CD4-positive, alpha-beta T cell (primary cell): ENCODE measurements at places on chromosomes 16 and 17.

- no peak for DNase-seq
These were observed 24.8 kb downstream of the STH start for GRCh38 chr17:46023783-46024388.

GRCh38 chr16:47258874-47259461 is 115.2 kb upstream of the NETO2 start:
- no peak for DNase-seq

DNA sequence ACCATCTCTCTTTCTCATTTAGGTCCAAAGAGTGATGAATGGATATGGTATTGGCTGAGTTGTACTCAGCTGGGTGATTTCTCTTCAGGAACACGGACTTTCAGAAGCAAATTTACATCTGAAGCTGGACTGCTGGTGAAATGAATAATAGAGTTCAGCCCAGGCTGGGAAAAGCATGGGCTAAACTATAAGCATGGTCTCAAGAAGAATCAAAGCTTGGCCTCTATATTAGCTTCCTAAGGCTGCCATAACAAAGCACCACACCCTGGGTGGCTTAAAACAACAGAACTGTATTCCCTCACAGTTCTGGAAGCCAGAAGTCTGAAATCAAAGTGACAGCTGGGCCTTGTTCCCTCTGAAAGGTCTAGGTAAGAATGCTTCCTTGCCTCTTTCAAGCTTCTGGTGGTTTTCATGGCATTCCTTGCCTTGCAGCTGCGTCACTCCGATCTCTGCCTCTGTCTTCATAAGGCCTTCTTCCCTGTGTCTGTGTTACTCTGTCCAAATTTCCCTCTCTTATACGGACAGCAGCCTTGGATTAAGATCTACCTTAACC is 89.8 kb upstream of the CES5A start:
- no peak for DNase-seq

DNA sequence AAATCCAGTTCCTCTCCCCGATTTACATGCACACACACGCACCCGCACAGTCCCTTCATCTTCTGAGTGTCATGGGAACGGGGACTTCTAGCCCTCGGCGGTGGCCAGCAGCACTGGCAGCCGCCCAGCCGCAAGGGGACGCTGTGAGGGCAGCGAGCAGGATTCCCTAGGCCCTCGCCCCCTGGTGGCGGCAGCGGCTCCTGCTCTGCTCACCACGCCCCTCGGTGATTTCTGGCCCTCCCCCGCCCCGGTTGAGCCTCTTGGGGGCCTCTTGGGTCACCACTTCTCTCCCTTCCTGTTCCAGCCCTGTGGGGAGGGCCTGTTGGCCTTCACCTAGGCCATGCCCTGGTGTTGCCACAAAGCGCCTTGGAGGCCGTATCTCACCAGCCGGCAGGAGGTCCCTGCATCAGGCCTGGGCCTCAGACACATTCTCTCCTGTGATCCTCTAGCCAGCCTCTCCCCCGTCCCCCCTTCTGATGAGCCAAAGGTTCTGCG is 75.2 kb upstream of the KSR1 start:
- peak; percentile 76 for DNase-seq

DNA sequence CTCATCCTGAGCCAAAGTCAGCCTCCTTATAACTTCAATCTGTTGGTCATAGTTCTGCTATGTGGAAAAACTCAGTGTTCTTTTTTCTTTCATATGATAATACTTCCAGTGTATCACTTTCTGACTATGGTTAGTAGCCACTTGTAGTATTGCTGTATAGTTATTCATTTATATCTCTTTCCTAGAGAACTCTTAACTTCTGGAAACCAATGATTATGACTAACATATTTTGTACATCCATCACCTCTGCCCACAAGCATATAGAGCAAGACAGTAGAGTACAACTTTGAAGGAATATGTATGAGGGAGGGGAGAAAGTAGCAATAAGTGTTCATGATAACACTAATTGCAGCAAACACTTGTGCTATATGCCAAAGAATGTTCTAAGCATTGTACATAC is 38.6 kb downstream of the COX10 start:
- DNase-seq: no peak

DNA sequence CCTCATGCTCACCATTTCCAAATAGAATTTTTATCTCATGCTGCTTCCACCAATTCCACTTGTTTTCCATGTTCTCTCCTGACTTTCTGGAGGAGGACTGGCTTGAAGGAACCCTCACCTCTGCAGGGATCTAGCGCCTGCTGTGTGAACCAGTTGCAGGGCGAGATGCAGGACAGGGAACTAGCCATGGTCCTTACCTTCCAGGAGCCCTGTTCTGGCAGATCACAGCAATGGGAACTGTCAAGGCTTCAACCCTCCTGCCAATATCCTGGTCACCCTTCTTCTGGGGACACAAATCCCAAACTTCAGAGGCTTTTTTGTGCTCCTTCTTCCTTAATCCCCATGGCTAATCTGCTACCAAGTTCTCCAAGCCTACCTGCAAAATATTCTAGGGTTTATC is 60.4 kb upstream of the MMP2 start:
- DNase-seq: no peak

DNA sequence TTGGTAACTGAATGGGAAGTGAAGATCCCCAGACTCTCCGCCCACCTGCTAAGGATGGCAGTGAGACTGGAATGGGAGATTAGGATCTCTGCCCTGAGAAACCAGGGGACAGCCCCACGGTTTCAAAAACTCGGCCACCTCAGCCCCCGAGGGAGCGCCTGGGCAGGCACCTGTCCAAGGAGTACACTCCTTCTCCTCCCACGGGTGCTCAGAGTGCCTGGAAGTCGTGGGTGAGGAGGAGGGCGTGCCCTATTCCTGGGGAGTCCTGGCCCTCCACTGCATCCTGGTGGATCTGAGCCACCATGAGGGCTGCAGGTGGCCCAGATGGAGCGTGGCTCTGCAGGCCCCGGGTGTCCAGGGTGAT is 78.5 kb downstream of the MGAT5B start:
- no peak for DNase-seq

- no peak for DNase-seq
These were observed 165.8 kb upstream of the FOXF1 start for GRCh38 chr16:86344586-86344871.

DNA sequence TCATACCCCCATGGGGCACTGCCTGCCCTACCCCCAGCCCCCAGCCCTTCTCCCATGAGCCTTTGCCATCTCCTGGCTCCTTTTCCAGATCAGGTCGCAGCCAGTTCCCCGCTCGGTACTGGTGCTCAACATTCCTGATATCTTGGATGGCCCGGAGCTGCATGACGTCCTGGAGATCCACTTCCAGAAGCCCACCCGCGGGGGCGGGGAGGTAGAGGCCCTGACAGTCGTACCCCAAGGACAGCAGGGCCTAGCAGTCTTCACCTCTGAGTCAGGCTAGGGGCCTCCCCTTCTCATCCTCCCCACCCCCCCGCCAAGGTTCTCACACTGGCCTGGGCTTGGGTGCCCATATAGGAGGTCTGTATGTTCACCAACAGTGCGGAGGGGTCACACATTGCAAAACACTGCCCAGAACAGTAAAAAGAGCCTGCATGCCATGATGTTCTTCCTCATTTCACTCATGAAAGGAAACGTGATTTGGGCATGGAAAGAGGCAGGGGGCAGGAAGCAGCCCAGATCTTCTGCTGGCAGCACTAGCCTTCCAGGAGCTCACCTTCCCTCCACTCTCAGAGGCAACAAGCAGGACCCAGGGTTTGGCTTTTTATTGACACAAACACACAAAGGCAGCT is 7.5 kb downstream of the IFI35 start:
- DNase-seq: no peak

DNA sequence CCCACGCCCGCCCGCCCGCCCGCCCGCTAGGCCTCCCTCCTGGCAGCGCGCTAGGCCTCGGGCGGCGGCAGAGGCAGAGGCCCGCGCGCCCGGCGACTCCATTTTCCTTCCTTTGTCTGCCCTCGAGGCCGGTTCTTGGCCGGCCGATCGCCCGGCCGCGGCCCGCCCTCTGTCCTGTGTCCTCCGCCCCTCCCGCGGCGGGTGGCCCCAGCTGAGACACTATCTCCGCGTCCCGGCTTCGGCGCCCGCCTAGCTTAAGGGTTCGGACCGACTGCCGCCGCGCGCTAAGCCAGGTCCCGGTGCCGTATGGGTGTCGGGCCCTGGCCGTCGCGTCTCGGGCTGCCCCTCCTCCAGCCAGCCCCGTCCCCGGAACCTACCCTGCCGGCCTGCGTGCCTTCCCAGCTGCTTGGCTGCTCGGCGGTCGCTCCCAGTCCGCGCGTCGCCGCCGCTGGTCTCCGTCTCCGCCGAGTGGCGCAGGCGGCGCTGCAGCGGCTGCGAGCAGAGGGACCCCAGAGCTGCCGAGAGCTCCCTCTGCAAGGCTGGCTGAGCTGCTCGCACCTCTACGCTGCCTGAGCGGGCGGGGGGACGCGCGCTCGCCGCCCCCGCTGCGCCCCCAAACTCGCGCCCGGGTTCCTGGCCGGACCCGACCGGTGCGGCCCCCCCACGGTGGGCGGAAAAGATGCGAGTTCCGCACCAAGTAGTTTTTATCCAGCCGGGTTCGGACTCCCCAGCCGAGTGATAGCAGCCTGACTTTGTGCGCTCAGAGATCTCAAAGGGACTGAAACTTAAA is 787 bp downstream of the CTCF start:
- DNase-seq: peak; percentile 87

DNA sequence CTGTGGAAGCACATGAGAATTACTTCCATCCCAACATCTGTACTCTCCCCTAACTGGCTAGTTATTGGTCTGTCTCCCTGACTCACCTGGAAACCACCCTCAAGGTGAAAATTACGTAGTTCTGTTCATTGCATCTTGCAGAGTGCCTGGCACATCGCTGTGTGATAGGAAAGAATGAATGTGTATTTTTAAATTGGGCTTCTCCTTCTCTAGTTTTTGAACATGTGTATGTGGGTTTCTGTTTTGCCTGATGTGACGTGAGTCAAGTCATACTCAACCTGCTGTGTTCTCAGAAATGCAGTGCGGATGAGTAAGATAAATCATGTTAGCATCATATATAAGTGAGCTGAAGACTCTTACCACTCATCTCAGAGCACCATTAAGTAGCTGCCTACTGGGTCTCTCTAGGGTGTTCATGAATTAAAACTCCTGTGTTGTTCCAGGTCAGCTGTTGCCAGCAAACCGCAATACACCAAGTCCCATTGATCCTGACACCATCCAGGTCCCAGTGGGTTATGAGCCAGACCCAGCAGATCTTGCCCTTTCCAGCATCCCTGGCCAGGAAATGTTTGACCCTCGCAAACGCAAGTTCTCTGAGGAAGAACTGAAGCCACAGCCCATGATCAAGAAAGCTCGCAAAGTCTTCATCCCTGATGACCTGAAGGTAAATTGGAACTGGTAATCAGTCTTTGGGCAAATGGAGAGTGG is 50.2 kb downstream of the HLF start:
- no peak for DNase-seq

DNA sequence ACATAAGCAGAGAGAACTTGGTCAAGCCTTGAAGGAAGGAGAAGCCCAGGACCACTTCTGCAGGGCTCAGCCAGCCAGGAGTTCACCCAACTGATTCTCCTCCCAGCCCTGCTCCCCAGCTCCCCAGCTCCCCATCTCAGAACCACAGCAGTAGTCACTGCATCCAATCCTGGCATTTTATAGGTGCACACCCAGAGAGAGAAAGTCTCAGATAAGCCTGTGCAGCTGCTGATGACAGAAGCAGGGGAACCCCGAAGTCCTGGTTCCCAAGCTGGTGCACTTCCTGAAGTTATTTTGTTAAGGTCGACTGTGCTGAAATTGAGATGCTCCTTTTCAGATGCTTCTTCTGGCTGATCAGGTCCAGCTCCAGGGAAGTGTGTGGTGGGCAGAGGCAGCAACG is 6.6 kb downstream of the RNF112 start:
- DNase-seq: no peak

DNA sequence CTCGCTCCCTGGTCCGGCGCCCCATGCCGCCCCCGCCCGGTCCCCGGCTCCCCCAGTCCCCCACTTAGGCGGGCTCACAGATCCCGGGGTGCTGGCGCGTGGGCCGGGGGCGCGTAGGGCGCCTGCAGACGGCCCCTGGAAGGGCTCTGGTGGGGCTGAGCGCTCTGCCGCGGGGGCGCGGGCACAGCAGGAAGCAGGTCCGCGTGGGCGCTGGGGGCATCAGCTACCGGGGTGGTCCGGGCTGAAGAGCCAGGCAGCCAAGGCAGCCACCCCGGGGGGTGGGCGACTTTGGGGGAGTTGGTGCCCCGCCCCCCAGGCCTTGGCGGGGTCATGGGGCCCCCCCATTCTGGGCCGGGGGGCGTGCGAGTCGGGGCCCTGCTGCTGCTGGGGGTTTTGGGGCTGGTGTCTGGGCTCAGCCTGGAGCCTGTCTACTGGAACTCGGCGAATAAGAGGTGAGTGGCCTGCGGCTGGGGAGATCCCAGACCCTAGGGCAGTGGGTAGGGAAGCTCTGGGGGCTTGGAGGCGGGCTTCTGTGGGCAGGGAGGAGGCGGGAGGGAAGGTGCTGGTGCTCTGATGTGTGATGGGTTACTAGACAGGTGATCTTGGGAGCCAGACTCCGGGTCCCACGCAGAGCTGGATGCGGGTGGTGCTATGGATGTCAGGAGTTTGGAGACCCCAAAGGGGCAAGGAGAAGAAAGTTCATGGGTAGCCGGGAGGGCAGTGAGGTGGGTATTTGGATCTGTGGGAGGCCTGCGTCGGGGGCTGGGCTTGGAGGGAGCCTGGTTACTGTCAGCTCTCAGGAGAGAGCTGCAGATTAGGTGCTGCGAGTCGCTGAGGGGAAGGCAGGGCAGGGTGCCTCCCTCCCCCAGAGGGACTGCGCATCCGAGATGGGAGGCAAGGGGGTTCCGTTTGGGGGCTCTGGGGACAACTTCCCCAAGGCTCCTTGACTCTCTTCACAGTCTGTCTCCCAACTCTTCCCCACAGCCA is 560 bp downstream of the EFNB3 start:
- no peak for DNase-seq

- no peak for DNase-seq
These were observed 2.3 kb downstream of the GAS2L2 start for GRCh38 chr17:35750526-35751395.

GRCh38 chr17:15237106-15237425 is 28.1 kb downstream of the PMP22 start:
- DNase-seq: no peak

- no peak for DNase-seq
These were observed 17.9 kb upstream of the SNTB2 start for GRCh38 chr16:69169051-69169450.

DNA sequence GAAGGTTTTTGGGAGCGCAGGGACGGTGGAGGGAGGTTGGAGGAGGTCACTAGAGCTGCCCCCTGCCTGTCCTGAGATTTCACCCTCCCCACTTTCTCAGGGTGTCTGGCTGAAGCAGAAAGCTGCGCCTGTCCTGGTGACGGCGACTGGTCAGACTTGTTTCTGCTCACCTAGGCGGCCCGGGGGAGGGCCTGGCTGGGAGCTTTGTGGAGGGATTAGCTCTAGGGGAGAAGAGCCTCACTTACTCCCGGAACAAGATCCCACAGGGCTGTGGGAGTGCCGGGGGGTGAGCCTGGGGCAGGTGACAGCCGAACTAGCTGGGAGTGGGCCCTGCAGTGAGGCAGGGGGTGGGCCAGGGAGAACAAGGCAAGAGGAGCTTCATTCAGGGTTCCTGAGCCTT is 11.5 kb downstream of the NHERF1 start:
- DNase-seq: no peak

GRCh38 chr17:28493460-28493859 is 12.7 kb upstream of the FOXN1 start:
- DNase-seq: no peak
